Fibroblast of skin of abdomen (primary cell): ENCODE measurements at places on chromosomes 12 and 14.

DNA sequence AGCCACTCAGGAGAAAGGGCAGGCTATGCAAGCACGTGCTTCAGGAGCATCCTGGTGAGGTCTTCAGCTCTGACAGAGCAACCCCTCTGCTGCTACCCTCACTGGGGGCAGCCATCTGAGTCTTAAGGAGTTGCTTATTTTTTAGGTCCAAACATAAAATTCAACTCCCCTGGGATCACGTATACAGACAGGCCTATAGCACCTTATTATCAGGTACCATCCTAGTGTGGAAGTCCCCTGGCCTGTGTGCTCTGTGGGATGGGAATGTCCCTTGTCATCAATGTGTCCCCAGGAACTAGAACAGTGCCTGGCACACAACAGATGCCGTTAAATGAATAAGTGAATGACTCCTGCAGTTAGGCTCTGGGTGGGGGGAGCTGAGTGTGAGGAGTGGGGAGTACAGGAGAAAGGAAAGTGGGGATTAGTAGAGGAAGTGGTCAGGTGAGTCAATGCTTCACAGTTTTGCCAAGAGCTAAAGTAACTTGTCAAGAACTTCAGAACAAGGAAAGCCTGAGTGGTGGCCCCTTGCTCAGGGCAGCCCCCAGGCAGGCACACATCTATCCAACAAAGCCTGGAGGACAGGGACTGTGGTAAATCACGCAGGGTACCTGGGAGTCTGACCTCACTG is 33.5 kb downstream of the DAD1 start:
- DNase-seq: peak; percentile 34

DNA sequence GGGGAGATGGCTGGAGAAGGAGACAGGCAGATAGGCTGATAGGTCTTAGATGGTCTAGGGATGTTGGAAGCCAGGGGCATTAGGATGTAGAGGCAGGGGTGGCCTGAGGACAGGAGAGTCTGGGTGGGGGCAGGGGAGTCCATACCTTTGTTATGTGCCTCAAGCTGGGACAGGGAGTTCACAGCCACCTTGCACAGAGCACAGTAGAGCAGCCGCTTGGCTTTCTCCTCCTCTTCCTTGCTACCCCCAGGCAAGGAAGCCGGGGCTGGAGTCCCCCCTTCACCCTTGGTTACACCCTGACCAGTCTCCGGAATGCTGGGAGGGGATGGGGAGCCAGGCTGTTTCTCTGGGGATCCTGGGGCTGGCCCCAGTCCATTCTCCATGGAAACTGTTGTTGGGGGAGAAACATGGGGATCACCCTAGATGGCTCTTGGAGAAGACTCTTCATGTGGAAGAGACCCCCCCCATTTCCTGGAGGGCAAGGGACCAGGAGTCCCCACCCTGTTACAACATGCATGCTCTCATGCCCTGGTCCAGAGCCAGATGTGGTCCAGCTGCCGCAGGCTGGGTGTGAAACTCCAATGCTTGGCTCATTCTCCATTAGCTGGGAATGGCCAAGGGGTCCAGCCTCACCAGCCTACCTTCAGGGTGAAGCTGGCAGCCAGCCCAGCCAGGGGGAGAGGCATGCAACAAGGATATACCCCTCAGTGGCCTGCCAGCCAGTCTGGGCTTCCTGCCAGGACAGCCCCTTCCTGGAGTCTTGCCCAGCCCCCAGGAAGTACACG is 7.2 kb upstream of the GPR84 start:
- DNase-seq: no peak

DNA sequence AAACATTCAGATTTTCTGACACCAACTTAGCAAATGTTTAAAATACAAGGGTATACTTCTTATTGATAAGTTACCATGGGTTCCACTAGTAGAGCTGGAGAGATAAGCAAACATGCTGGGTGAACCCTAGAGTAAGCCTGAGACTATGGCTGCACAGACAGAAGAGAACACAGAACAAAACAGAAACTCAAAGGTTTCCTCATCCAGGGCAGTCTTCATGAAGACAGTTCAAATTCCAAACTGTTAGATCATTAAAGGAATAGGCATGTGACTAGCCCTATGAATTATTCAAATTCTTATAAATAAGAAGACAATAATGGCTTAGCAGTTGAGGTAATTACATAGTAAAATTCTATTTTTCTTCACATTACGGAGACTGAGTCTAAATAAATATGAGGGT is 28.1 kb downstream of the BTBD7 start:
- peak; percentile 44 for DNase-seq

DNA sequence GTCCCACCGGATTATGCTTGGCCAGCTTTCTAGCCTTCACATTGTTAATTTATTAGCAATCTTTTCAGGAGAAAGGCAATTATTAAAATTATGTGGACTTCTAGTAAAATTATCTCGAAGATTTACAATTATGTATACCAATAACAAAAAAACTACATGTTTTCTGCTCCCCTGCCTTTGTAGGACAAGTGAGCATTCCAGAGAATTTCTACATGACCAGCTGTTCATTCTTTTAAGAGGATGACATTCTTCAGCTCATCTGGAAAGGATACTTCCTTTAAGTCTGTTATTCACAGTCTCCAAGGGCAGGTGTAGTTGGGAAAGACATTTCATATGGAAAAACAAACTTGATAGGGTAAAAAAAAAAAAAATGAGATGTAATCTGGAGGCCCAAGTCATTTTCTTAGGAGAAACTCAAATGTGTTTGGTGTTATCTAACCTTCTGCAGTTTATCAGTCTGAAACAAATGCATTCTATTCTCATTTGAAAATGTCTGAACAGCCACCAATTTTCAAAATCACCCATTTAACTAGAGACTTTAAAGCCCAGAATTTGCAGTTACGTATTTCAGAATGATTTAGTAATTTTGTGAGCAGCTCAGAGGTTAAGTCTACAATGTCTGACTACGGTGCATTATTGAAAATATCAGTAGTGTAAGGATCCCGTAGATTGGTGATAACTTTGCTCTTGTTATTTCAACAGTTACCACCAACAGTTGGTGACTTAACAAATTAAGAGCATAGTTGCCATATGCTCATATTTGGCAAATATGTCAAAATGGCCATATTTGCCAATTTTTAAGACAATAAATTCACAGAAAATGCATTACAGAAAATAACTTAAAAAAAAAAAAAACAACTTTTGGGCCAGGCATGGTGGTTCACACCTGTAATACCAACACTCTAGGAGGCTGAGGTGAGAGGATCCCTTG is 1.8 kb upstream of the PHLDA1 start:
- DNase-seq: no peak

GRCh38 chr14:20732477-20732876 is 13.2 kb upstream of the EDDM3A start:
- no peak for DNase-seq

- DNase-seq: no peak
Measured at GRCh38 chr14:57389646-57390036, 745 bp upstream of the NAA30 start.

DNA sequence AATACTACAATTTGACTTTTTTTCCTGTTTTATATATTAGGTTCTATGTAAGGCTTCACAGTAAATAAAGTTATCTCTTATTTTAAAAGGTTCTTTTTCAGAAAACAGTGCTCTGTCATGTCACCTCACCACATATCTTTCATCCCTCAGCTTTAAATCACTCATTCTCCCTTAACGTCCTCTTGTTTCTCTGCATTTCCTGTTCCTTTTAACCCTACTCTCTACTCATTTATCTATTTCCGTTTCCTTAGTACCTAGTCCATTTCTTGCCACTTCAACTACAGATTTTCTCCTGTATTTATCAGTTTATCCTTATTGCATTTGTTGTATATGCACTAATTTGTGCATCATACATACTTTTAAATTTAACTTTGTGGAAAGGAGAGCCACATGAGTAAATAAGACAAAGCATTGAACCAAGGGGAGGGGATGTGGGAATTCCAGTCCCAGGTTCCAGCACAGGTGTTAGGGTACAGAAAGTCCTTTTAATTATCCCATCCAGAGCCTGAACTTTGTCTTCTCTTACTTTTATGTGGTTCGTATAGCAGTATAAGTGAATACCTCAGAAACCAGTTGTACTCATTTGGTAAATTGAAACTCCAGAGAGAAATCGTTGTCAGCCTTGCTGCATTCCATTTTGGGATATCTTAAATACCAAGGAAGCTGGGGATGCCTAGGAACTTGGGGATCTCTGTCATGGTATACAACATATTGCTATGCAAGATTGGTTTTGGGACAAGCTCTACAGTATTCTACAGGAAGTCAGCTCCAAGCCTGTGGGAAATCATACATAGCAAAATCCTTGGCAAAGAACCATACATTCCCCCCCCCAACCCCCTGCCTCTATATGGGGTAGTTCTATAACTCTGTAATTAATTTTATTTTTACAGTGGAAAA is 120.5 kb downstream of the DIP2B start:
- DNase-seq: peak; percentile 78

DNA sequence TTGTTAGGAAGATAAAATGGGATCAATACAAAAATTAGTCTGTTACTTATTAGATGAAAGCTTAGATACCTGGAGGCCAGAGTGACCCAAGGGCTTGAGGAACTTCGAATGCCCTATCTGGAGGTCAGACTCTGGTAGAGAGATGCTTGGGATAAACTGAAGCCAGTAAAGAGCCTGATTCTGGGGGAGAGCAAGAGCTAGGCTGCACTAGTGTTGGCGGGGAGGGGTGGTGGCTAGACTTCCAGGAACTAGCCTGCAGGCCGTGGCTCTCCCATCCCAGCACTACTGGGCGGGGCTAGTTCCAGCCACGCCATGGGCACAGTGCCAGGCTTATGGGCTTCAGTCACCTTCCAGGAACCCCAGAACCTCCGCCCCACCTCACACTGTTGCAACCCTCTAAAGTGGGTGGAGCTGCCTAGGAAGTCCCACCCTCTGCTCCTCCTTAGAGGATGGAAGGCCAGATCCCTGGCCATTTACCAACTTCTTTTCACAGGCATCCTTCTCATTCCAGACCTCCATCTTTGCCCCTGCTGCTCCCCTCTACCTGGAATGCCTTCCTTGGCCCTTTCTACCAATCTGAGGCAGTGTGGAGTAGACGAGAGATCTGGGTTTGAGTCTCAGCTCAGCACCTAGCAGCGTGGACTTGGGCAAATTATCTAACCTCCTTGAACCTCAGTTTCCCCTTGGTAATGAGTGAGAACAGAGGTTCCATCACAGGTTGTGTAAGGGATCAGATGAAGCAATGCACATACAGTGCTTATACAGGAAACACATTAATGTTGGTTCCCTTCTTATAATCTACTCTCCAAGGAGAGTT is 6.3 kb upstream of the NFE2 start:
- no peak for DNase-seq

DNA sequence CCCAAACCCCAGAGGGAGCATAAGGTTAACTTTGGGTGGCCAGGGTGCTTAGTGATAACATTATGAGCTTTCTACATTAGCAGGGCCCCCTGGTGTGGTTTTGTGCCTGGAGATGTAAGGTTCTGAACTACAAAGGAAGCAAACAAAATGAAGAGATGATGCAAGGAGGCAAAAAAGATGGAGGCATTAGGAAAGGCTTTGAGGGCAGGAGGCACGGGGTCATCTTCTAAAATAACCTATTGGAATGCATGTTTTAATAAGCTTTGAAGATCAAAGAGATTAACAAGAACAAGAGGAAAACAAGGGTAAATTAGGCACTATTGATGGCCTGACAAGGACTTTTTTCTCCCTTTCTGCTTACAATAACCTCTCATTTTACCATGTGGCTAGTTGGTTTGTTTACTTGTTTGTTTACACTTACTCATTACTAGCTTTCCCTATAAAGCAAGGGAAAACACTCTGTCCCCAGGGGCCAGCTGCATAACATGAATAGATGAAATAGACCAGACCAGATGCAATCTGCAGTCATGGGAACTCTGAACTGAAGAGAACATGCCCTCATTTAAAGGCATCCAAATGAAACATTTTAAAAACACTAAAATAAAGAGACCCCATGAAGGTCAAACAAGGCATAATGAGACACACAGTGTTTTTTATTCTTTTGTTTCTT is 390.3 kb downstream of the DIO2 start:
- DNase-seq: no peak

- DNase-seq: peak; percentile 41
Measured at GRCh38 chr12:27305673-27306456, 26.8 kb upstream of the BMAL2 start.
